Aortic smooth muscle cell (primary cell): ENCODE measurements at places on chromosomes 7 and 10. TPM values are rescaled to one million over a fixed set of nuclear protein-coding genes. Genes with fewer than 3 reads are reported as not detected.

The SLC13A1 gene
- not detected in 2 replicates for total RNA-seq

The COBL gene
- total RNA-seq: not detected in 2 replicates

The UCN3 gene
- total RNA-seq: not detected in 2 replicates

The CDK1 gene
- total RNA-seq: 24.5 and 43.1 TPM in 2 replicates

The LFNG gene
- total RNA-seq: 0.93 and 1.7 TPM in 2 replicates

The CFAP70 gene
- 1.6 and 2.0 TPM in 2 replicates for total RNA-seq

The PKD2L1 gene
- total RNA-seq: not detected in 2 replicates

The TEX47 gene
- not detected in 2 replicates for total RNA-seq

The OR2A5 gene
- total RNA-seq: not detected in 2 replicates
